ENCODE measurements at places on chromosomes 5 and 9. TPM values are rescaled to one million over a fixed set of nuclear protein-coding genes. Genes with fewer than 3 reads are reported as not detected.

GRCh38 chr9:121633119-121633714 lies 18.2 kb upstream of the DAB2IP start:
- no peak for DNase-seq

DNA sequence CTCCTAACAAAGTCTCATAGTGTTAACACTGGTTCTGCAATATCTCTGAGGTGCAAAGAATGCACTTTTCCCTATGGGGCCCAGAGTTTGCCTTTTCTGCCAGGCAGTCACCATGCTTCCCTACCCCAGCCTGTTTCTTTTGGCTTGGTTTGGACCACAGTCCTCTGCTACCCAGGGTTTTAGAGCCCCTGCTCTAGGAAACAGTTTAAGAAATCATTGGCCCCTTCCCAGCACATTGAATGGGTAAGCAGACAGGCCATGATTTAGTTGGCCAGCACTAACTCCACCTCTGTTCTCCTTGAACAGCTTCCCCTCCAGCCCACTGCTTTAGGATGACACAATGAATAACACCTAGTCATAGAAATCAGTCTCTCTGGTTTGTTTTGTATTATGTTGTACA lies 73.2 kb downstream of the UBAP1 start:
- DNase-seq, result no peak

DNA sequence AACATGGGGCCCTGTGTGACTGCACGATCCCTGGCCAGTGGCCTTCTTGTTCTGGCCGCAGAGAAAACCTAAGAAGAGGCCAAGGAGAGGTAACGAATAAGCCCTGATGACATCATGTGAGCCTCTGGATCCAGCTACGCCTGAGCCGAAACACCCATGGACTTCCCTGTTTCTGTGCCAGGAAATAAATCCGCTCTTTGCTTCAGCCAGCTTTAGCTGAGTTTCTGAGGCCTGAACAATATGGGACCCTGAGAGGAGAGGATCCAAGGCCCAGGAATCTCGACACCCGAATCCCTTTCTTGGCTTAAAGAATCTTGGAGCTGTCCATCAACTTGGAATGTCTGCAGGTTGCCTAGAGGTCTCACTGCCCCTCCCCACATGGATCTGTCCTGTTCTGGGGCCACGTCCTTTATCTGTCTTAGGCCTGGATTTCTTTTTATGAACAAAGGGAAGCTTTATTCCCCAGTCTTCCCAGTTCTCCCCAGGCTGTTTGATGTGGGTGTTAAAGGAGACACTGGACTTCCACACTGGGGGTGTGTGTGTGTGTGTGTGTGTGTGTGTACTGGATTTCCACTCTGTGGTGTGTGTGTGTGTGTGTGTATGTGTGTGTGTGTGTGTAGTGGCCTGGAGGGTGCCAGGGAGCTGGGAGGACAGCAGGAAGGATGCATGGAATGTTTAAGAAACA lies 13.7 kb downstream of the IER5L start:
- peak; percentile 63 for DNase-seq

- no peak for DNase-seq
These were observed 35.1 kb downstream of the ZNF622 start for GRCh38 chr5:16430349-16431089.

Gene LCN2
- not detected for total RNA-seq

Gene GKAP1
- total RNA-seq, result 3.6 TPM

Measured in GM23338 (cell line).